Stomach (tissue), 19 donors: ENCODE measurements at places on chromosomes 13 and 19. TPM values are rescaled to one million over a fixed set of nuclear protein-coding genes. Genes with fewer than 3 reads are reported as not detected.

Gene CEACAM16
- not detected for total RNA-seq

Gene IL12RB1
- not detected for total RNA-seq

Gene MBD3L2
- total RNA-seq, result not detected

Gene KLK1
- 4.1 TPM for total RNA-seq

Gene CYP4F12
- 113 TPM for total RNA-seq

Gene KRTDAP
- not detected for total RNA-seq

Gene RPL18A
- 1,089 TPM for total RNA-seq

Gene MCOLN1
- total RNA-seq, result 5.8 TPM

Gene ZNF628
- total RNA-seq, result 16.1 TPM

Gene CDC42EP5
- 0.89 TPM for total RNA-seq

Gene MIA
- total RNA-seq, result 2.9 TPM

Gene GGN
- total RNA-seq, result not detected

Gene MAMSTR
- total RNA-seq, result 0.55 TPM

Gene ATP1A3
- not detected for total RNA-seq

Gene SIRT6
- 160 TPM for total RNA-seq

Gene CEACAM4
- total RNA-seq, result 1.8 TPM

Gene TEX101
- total RNA-seq, result not detected

Gene ZNF155
- 4.9 TPM for total RNA-seq

Gene CD70
- not detected for total RNA-seq

Gene ERFL
- not detected for total RNA-seq

Gene KL
- 2.3 TPM for total RNA-seq

Gene PABPC3
- total RNA-seq, result not detected

Gene TGFBR3L
- not detected for total RNA-seq

Gene UBE2L5
- not detected for total RNA-seq

Gene NKPD1
- not detected for total RNA-seq

Gene ELOF1
- total RNA-seq, result 2.3 TPM

Gene FCAR
- not detected for total RNA-seq

Gene ZNF471
- 9.7 TPM for total RNA-seq

Gene CTXN1
- 1.3 TPM for total RNA-seq

Gene LGI4
- total RNA-seq, result 16.3 TPM

Gene MADCAM1
- total RNA-seq, result 11.9 TPM

Gene ZNF581
- 5.3 TPM for total RNA-seq

Gene BRME1
- total RNA-seq, result 14.3 TPM

Gene CDX2
- total RNA-seq, result not detected

Gene ZSCAN18
- 41.5 TPM for total RNA-seq

Gene YJEFN3
- 1.8 TPM for total RNA-seq

Gene PRDX2
- 129 TPM for total RNA-seq

Gene WDR87
- 0.14 TPM for total RNA-seq
